ENCODE measurements at places on chromosomes 3 and 15.

DNA sequence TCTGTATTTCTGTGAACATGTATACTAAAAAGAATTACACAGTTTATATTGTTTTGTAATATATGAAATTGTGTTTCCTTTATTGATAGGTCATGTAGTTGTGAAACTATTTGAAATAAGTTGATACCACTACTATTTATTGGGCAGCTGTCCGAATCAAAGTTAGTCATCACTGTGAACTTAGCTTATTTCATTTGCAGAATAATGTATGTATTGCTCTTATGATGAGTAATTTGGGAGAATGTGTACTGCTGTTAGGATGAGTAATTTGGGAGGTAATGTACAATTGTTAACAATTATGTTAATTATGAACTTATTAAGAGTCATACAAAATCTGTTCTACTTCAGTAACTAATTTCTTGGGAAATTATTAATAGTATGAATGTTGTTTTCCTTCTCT lies 22.2 kb downstream of the FXR1 start:
- no peak for DNase-seq

GRCh38 chr3:18177271-18177670 lies 247.9 kb downstream of the SATB1 start:
- DNase-seq, result no peak

GRCh38 chr15:74412159-74412558 lies 21.6 kb downstream of the SEMA7A start:
- no peak for DNase-seq

DNA sequence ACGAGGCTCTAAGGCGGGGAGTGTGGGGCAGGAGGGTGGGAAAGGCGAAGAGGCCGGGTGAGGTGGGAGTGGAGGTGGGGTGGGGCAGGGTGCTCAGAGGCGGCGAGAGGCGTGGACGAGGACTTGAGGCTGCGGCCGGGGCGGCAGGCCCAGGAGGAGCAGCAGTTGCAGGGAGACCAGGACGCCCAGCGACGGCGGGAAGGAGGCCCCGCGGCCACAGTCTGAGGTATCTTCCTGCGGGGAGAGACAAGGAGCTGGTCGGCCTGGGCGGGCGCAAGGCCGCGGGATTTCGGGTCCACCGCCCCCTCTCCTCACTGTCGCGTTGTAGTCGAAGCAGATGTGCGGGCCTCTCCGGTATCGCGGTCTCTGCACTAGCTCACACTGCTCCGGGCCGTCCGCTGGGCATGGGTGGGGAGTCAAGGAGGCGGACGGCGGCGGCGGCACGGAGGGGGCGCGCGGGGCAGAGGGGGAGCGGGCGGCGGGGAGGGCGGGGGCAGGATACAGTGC lies 5.3 kb upstream of the TMEM115 start:
- DNase-seq, result peak; percentile 52

- DNase-seq, result no peak
Measured at GRCh38 chr15:86337071-86337470, 257.4 kb downstream of the AGBL1 start.

GRCh38 chr15:46293550-46293949 lies 658.7 kb downstream of the SQOR start:
- DNase-seq, result no peak

DNA sequence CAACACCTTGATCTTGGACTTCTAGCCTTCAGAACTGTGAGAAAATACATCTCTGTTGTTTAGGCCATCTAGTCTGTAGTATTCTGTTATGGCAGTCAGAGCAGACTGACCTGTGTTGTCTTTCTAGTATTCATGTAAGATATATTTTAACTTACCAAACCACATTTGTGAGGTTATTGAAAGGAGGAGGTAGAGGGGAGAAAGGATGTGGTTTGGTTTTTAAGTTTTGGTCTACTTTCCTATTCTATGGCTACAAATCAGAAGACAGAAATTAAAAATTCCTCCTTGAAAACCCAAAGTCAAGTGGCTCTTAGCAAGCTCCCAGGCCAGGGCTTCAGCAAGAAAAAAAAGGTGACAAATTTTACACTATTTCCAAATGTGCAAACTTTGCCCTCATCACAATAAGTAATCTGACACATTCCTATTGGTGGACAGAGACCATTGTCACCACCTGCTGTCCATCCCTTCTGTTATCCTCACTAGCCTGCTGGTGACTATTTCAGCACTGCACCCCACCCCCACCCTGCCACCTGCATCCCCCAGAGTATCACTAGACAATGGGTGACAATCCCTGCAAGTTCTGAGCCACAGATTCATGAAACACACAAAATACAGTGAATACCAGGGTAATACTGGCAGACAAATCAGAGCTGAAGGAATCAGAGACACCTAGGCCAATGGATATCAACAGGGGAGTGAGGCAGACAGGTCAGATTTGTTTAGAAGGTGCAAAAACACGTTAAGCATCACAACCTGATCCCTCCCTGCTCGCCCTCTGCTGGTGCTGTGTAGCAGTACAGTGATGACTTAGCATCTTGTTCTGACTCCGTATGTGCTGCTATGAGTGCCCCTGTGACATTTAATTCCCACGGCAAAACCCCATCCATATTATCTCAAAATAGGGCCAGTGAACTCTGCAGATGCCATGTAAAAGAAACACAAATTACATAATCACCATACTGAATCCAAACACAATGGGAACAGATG lies 79.0 kb upstream of the DCLK3 start:
- no peak for DNase-seq

DNA sequence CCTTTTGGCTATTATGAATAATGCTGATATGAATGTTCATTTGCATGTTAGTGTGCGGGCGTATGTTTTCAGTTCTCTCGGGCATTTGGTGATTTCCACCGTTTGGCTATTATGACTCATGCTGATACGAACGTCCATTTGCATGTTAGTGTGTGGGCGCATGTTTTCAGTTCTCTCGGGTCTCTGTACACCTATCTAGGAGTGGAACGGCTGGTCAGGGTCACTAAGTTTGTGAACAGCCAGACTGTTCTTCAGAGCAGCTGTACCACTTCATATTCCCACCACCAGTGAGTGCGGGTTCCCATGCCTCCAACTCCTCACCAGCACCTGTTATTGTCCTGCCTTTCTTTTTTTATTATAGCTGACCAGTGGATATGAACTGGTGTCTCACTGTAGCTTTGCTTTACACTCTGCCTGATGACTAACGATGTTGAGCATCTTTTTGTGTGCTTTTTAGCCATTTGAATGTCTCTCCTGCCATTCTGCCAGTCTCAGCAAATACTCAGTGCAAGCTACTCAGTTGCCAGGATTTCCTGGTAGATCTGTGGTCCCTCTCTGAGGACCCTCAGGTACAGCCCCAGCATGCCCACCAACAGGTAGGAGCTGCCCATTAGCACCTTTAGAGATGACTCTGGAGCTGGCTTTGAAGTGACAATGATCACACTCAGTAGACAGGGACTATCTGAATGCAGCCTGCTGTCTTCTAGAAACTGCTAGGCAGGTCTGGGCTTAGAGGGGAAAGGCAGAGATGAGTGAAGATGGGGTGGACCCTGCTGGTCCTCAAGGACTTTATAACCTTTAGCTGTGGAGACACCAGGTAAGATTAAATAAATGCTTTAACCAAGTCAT lies 141.1 kb downstream of the XXYLT1 start:
- no peak for DNase-seq

DNA sequence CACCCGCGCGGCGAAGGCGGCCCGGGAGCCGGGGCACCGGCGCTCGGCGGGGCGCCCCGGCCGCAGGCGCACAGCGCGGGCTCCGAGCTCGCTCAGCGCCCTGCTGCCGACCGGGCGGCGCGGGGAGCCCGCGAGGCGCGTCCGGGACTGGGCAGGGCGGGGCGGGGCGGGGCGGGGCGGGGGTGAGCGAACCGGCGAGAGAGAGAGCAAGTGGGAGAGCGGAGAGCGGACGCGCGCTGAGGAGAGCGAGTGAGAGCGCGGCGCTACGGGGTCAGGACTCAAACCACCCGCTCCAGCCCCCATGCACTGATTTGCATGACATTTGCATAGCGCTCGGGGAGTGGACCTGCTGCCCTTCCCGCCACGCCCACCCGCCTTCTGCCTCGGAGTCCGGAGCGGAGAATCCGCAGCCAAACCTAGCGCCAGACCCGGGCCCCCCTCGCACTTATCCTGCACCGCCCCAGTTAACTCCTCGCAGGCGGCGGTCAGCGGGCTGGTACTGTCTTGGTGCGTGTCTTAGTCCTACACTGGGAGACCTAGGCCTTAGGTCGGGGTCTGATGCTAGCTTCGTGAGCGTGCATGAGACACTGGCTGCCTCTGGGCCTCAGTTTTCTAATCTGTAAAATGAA lies at the start of gene MYLK:
Gene MYLK (minus strand): TSS at position 130 of the 629 bp plus-strand sequence. CDS start 90,491 bp downstream, outside the sequence.
- peak; percentile 49 for DNase-seq

Measured in large intestine (tissue), 12 donors.